Fibroblast of skin of right biceps (primary cell): ENCODE measurements at places on chromosomes 3 and 15.
A peak's percentile ranks its signal among the peaks of the same experiment; 100 is the strongest.

GRCh38 chr3:125287248-125287647, 74.7 kb upstream of the SLC12A8 start:
- no peak for DNase-seq

GRCh38 chr3:136645915-136646314, 106.3 kb downstream of the STAG1 start:
- DNase-seq, result no peak

DNA sequence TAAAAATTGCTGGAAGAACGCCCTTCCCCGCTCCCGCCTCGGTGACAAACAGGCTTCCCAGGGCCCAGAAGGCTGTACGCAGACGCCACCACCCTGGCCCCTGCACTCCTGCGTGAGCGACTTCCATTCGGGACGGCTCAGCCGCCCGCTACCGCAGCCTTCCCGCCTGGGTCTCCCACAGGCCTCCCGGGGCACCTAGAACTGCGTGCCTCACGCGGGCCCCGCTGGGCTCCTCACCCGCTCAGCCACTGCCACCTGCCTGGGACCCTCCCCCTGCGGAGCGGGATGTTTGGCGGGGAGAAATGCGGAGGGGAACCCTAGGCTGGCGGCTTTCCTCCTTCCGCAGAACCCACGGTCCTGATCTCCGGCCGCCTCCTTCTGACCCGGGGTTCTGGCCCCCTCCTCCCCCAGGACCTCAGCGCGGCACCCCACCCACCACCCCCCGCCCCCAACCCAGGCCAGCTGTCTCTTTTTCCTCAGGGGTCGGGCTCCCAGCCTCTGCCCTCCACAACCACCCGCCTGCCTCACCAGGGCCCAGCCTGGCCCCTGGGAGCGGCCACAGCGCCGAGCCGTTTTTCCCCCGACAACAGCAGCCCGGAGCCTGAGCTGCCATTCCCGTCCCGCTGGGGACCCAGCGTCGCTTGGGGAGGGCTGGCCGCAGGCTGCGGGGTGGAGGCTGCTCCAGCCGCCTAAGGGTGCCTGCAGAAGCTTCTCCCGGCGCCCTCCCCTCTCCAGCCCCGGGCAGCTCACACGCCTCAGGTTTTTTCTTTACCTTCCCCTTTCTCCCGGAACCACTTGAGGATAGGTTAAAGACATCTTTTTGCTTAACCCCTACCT, 27.6 kb upstream of the RAB7A start:
- peak; percentile 30 for DNase-seq

DNA sequence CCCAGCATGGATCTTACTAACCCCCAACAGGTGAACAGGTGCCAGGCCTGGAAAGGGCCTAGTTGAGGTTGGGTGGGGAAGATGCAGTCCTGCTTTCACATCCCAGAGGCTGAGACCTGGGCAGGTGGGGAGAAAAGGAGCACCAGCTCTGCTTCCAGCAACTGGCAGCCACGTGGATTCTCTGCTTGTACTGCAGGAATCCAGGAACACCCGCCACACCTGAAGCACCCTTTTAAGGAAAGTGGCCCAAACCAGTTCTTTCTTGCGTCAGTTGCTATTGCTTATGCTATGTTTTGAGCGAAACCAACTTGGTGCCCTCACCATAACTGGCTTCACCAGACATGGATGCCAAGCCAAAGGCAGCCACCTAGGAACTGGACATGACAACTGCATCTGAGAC, 28.1 kb upstream of the NEO1 start:
- no peak for DNase-seq

DNA sequence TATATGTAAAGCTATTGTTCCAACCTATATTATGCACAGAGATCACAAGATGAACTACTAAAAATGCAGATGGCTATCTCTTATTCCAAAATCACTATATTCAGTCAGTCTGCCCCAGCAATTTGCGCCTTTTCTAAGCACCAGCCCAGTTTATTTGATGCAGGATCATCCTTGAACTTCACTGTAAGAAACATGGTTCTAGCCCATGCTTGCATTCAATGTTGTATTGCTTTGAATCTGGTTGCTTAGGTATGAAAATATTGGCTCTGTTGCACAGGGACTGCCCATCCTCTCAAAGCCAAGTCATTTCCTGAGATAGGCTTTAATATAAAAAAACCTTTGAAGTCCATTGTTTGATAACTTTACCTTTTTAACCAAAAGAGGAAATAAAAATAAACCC, 170.5 kb upstream of the LRIG1 start:
- DNase-seq, result no peak

DNA sequence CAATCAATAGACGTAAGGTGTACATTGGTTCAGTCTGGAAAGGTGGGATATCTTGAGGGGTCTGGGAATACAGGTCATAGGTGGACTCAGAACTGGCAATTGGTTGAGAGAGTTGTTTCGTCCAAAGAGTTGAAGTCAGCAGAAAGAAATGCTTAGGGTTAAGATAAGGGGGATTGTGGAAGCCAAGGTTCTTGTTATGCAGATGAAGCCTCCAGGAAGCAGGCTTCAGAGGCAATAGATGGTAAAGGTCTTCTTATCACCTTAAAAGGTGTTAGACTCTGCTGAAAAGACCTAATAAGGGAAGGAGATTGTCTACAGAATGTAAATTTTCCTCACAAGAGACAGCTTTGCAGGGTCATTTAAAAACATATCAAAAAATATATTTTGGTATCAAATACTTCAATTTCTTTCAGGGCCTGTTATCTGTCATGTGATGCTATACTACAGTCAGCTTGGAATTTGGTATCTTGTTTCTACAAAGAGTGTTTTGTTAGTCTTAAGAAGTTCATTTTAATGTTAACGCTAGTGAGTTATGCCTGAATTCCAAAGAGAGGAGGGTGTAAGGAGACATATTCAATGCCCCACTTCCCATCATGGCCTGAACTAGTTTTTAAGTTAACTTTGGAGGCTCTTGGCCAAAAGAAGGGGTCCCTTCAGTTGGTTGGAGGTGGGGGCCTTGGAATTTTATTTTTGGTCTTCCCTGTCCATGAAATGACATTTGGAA, 378.2 kb upstream of the ROBO2 start:
- no peak for DNase-seq

DNA sequence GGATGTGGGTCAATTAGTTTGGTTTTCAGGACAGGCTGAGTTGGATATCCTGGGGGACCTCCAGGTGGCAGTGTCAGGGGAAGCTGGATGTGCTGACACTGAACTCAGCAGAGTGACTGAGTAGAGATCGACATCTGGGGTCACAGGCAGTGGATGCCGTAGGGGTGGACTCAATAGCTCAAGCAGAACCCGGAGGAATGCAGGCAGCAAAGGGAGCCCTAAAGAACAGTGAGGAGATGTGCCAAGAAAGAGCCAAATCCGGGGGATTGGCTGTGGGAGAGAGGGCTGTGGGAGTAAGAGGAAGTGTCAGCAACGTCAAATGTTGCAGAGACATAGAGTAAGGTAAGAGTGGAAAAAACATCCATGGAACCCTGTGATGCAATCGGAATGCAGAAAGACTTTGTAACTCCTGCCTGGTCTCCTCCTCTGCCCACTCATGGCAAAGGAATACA, 11.6 kb downstream of the CCR5AS start:
- no peak for DNase-seq

GRCh38 chr3:54600441-54601204, 327.2 kb downstream of the LRTM1 start:
- no peak for DNase-seq

DNA sequence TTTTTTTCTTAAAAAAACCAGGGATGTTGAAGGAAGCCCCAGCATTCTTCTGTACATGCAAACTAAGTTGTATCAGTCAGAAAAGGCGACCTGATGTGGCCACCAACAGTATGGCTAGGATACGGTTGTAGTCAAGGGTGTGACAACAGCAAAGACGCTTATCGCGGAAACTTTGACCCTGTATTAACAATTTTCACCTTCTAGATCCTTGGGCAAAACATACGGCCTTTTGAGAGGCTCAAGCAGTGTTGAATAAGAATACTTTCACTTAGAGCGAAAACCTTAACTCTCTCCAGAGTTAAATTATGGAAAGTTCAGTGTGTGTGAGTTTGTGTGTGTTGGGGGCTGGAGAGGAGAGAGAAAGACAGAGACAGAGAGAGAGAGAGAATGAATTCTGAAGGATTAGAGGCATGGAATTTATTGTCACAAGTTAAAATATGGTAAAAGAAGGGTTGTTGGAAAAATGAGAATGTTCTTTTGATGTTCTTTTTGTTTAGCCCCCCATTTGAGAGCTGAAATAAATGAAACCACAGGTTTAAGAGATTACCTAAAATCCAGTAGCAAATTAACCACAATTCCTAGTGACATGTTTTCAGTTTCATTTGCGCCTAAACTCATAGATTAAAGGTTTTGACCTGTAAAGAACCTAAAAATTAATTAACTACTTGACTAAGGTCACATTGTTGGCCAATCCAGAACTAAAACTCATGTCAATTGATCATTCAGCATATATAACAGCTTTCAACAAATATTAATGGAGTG, 9.2 kb downstream of the ALCAM start:
- no peak for DNase-seq

DNA sequence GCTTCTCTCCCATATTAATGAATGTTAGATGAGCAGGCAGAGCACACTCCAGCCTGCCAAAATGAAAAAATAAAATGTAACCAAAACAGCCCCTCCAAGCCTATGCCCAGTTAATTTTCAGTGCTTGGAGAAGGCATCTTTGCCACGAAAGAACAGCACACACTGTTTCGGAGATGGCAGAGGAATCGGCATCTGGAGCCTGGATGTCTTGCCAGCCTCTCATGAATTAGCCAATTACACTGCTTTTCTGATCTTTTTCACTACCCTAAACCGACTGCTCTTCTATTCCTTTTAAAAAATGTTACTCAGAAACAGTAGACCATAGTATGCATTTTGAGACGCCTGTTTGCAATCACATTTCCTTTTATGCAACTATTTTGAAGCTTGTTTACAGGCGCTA, 249.6 kb downstream of the TLE3 start:
- DNase-seq, result no peak

DNA sequence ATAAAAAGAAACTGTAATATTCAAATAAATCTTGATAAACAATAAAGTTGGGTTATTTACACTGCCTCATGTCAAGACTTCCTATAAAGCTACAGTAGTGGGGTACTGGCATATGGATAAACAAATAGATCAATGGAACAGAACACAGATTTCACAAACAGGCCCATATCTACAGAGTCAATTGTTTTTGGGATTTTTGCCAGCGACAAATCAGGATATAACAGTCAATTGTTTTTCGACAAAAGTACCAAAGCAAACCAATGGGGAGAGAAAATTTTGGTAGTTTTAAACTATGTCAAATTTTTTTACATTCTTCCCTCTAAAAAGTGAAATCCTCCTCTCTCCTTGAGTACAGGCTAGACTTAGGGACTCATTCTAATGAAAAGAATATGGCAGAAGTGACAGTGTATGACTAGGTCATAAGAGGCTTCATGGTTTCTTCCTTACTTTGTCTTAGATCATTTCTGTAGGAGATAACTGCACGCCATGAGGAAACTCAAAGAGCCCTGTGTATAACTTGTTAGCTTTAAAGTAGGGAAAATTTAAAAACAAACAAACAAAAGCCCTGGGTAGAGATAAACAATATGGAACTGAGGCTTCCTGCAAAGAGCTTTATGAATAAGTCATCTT, 16.9 kb downstream of the IP6K1 start:
- DNase-seq, result no peak

DNA sequence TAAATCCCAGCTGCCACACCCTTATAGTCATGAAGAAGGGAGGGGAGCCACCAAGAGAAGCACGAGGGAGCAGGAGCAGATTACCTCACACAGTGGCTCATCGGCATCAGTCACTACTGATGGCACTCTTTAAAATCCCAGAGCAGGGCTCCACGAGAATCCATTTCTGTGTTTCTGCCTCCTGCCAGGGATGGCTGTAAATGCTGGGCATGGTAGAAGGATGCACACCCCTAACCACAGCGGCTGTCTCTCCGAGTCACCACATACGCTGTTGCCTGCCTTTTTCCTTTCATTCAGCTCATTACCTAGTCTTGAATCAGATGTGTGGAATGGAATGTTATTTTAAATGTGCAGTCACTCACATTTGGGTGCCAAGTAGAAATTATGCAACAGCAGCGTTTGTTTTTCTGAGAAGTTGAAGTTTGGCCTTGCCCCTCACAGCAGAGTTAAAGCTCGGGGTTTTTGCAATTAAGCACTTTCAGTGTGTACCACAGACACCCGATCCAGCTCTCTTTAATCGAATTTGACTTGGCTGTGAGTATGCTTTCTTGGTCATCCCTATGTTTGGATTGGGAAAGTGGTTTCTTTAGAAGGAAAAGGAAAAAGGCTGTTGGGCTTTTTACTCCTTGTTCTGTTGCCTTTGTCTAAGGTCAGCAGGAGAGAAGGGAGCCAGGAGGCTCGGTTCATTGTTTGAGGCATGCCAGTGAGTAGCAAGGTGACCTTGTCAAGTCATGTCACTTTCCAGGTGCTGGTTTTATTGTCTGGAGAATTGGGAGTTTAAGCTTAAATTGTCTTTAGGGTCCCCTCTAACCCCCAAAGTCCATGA, 284.2 kb upstream of the TPM1 start:
- DNase-seq, result peak; percentile 96

- DNase-seq, result no peak
These were observed 190.3 kb upstream of the ONECUT1 start for GRCh38 chr15:52980446-52980845.

DNA sequence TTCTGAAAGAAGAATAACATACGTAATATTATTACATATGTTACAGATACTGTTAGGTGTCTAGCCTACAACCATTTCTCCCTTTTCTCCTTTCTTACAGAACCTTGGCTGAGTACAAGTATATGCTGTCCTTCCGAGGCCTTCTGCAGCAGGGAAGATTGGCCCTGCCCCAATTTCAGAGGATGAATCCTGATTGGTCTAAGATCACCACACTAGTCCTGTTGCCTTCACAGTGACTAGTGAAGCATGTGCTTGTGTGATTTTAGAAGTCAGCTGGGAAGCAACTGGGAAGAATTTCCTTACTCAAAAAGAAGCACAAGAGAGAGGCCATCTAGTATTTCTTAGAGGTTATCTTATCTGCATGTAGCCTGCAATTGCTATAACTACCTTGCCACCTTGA, 30.6 kb upstream of the MECOM start:
- DNase-seq, result no peak

DNA sequence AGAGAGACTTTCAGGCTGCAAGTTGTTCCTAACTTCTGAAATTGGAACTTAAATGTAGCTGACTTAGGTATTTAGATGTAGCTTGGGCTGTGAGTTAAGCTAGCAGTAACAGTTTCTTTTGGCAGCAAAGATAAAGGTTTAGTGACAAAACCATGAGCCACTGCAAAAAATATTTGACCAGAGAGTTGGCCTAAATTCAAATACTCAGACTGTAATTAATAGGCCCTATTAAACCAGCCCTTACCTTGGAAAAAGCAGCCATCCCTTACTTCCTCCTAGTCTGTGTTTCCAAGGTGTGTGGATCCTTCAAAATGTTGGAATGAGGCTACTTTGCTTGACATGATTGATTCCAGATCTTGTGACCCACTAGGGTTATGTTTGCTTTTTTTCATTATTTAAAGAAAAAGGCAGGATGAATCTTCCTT, 8.2 kb downstream of the TPM1 start:
- peak; percentile 71 for DNase-seq

DNA sequence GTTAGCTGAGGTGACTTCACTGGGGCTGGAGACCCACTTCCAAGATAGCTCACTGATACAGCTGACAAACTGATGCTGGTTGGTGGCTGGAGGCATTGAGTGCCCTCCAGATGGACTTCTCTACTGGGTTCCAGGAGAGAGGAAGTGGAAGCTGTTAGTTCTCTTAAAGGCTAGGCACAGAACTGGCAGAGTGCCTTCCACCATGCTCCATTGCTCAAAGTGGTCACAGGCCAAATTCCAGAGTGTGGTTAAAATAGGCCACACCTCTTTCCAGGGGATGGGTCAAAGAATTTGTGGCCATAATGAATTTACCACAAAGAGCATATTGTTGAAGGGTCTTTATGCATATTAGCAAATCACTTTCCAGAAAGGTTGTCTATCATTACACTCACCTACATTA, 74.2 kb downstream of the NMD3 start:
- DNase-seq, result peak; percentile 13
